Osteocyte (in vitro differentiated cells): ENCODE measurements at places on chromosomes 6 and 20. TPM values are rescaled to one million over a fixed set of nuclear protein-coding genes. Genes with fewer than 3 reads are reported as not detected.

DNA sequence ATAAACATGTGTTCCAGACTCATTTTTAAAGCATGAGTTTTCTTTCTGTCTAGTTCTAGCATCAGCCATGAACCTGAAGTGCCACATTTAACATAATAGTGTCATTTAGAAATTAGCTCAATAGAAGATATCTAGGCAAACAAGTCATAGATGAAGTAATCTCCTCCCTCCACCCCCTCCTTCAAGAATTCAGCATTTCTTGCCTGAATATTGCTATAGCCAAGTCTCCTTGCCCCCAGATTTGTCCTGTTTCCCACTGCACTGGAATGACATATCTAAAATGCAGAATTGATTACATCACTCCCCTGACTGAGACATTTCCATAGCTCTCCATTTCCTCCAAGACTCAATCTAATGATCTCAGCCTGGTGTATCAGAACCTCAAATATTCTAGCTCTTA lies 134.9 kb upstream of the BACH2 start:
- DNase-seq = no peak

- DNase-seq = no peak
Measured at GRCh38 chr6:63525186-63525878, 46.9 kb upstream of the LOC128125822 start.

DNA sequence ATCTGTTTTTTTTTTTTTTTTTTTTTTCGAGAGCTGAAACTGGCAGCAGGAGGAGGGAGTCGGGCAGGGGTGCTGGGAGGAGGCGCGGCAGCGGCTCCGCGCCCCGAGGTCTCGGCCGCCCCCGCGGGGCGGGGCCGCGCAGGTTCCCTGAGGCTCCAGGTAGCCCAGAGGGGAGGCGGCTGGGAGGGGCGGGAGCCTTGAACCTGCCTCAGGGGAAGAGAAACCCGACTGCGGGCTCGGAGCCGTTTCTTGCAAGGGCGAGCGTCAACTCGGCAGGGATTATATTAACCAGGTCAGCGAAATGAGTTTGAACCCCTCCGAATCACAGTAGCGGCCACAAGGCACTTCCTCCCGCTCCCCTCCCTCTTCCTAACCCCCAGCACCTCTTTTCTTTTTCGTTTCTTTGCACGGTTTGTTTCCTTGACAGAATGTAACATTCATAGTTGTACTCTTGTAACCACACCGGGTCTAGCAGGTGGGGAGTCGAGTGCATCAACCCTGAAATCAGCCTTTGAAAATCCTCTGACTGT lies 2.0 kb downstream of the MYB start:
- no peak for DNase-seq

- peak; percentile 15 for DNase-seq
Measured at GRCh38 chr6:27651371-27651732, 178.4 kb upstream of the ZNF184 start.

GRCh38 chr6:37705239-37706051 lies 7.8 kb upstream of the MDGA1 start:
- DNase-seq = peak; percentile 93

GRCh38 chr6:150720774-150721233 lies 121.1 kb downstream of the PLEKHG1 start:
- no peak for DNase-seq

The HAO1 gene
- not detected in 2 replicates for total RNA-seq
